ENCODE measurements at places on chromosomes 12 and 14. TPM values are rescaled to one million over a fixed set of nuclear protein-coding genes. Genes with fewer than 3 reads are reported as not detected.

CKB gene
- 78.7 TPM for total RNA-seq

TAS2R20 gene
- total RNA-seq = 0.41 TPM

PTPRB gene
- total RNA-seq = 4.7 TPM

HOXC5 gene
- total RNA-seq = 0.50 TPM

GRCh38 chr12:27696293-27696652, at the start of gene REP15:
TSS of gene REP15 (plus strand) at chr12:27696447. CDS start at chr12:27696563, 116 bp downstream.
- DNase-seq = no peak

- DNase-seq = no peak
Observed at GRCh38 chr12:131513606-131514005, 197.3 kb upstream of the SFSWAP start.

DNA sequence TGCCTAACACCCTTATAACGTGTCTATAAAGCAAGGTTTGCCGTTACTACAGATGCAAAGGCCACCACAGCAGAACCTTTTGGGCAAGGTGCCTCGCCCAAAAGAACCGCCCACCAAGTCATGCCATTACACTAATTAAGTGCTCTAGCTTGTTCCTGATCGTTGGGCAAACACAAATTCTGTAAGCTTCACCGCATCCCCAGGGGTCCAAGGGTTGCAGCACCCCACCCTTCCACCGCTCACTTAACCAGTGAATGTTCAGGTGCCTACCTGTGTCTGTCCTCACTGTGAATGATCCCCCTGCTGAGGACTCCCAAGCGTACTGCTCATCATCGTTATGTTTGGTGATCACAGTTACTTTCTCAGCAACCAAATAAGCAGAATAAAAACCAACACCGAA, 1.4 kb downstream of the HSP90AA1 start:
- no peak for DNase-seq

GRCh38 chr14:51093371-51094281, 1.3 kb downstream of the TRIM9 start:
- DNase-seq = no peak

Data from kidney epithelial cell (primary cell).